ENCODE measurements at places on chromosomes 16 and 17.

- DNase-seq = no peak
Measured at GRCh38 chr17:19487024-19487600, 46.5 kb upstream of the SLC47A1 start.

DNA sequence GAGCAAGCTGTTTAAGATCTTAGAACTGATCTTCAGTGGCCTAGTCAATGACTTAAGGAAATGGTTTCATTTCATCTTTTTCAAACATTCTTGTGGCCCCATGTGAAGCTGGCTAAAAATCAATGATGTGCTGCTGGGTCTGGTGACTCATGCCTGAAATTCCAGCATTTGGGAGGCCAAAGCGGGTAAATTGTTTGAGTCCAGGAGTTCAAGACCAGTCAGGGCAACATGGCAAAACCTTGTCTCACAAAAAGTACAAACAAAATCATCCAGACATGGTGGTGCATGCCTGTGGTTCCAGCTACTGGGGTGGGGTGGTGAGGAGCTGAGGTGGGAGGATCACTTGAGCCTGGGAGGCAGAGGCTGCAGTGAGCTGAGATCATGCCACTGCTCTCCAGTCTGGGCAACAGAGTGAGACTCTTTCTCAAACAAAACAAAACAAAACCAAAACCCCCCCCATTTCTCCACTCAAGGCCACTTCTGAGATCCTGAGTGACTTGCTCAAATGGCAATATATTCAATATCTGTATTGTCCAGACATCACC is 17.4 kb upstream of the COL1A1 start:
- DNase-seq = no peak

GRCh38 chr16:61872778-61873119 is 163.5 kb downstream of the CDH8 start:
- no peak for DNase-seq

GRCh38 chr17:11035681-11036080 is 197.8 kb upstream of the PIRT start:
- no peak for DNase-seq

- no peak for DNase-seq
Measured at GRCh38 chr16:86899151-86899550, 320.8 kb downstream of the FOXL1 start.

DNA sequence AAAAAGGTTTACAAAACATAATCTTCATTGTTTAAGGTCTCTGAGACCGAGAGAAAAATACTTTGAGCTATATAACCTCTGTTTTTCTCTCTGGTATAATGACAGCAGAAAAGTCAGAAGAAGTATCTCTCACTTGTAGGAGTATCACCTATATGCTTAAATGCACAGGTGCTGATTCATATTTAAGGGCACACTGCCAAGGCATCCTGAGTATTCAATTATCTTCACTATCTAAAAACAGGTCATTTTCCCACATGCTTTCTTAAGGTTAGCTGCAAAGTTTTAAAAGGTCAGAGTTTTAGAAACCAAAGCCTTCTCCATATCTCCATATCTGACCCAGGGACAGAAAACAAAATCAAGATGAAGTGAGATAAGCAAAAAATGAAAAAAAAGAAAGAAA is 99.3 kb upstream of the C17orf78 start:
- no peak for DNase-seq

All from CD4-positive, alpha-beta T cell treated with Interleukin-12 subunit alpha and Interleukin-12 subunit beta, for 1 hour (primary cell).